IMR-90 (cell line): ENCODE measurements at places on chromosomes 13 and 19. TPM values are rescaled to one million over a fixed set of nuclear protein-coding genes. Genes with fewer than 3 reads are reported as not detected.

DNA sequence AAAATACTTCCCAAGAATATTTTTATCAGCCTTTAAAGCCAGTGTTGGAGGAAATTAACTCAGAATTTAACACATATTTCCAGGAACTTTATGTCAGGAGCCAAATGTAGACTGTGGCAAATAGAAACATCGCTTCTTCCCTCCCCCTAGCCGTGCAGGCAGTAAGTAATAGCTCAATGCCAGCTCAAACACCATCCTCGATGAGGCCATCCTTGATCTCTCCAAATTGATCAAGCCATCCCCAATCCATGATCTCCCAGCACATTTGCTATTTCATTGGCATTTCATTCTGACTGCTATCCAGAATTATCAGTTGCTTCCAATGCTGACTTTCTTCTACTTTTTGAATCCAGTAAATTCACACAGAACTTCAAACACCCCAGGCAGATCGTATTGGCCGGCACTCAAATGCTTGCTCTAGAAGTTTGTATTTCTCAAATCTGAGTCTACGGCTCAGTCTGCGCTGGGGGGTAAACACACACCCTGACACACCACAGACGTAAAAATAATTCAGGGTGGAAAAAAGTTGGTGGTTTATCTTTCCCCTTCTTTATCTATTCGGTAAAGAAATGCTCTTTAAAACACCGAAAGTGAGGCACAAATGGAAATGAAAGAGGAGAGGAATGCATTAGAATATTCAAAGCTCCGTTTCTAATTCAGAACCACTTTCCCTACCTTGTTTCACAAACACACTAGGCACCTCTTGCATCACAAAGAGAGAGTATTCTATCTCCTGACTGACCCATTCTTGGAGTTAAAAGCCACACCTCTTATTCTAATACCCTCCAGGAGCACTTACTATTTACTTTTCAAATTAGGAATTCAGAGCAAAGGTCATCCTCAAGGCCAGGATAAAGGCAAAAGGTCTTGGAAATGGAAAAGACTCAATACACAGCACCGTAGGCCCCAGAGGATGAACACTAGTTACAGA is 991 bp downstream of the OBI1 start:
- DNase-seq: peak; percentile 8

- no peak for DNase-seq
These were observed 124.1 kb upstream of the SPACA7 start for GRCh38 chr13:112251930-112252585.

Gene OR7A5
- polyA plus RNA-seq: not detected in 2 replicates

Gene LIM2
- polyA plus RNA-seq: not detected in 2 replicates

DNA sequence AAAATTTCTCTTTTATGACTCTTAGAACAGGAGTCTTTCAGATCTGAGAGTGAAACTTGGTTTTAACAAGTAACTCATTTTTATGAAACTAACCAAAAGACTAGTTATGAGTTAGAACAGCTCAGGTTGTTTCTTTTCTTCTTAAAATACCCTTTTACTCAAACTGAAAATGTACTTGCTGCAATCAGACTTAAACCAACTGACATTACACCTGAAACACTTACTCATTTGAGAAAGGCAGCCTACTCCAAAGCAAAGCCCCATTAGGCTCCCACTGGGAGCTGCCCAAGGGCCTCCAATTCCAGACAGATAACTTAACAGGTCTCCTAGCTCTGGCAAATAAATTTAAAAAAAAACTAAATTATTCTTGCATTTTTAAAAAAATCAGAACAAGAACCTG is 3.6 kb downstream of the FOXO1 start:
- DNase-seq: no peak

Gene CYP2F1
- polyA plus RNA-seq: not detected in 2 replicates

DNA sequence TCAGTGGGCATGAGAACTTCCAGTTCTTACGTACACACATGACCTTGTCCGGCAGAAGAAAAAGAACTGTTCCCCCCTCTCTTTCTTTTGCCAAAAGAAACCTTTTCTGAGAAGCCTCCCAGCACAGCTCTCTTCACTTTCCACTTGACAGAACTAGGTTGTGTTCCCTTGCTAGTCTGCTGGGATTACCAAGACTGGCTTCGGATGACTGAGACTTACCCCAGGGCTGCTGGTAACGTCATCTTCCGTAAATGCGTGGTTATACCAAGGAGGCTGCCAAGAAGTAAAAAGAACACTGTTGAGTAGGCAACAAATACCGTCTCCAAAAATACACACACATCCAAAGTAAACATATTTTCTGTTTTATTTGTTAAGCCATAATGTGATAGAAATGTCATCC is 908.2 kb downstream of the EFNB2 start:
- DNase-seq: no peak

DNA sequence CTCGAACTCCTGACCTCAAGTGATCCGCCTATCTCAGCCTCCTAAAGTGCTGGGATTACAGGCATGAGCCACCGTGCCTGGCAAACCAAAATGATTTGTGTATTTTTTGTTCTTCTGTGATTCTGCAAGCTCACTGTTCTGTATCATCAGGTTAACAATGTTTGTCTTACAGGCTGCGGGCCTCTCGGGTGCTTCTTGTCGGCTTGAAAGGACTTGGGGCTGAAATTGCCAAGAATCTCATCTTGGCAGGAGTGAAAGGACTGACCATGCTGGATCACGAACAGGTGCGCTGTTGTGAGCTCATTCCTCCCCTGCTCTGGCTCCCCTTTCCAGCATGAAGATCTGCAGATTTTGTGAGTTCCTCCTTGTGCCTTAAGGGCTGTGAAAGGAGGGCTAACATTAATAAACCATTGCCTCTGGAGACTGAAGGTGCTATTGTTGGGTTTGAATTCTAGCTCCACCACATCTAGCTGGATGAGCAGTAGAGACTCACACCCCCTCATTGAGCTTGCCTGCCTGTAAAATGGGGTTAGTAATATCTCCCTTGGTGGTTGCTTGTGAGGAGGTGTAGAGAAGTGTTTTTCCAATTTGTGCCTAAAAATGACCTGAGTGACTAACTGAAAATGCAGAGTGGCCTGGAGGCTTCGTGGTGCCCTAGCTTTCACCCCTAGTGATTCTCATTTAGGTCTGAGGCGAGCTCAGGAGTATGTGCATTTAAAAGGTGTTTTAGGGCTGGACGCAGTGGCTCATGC is 12.9 kb downstream of the SAE1 start:
- DNase-seq: no peak

DNA sequence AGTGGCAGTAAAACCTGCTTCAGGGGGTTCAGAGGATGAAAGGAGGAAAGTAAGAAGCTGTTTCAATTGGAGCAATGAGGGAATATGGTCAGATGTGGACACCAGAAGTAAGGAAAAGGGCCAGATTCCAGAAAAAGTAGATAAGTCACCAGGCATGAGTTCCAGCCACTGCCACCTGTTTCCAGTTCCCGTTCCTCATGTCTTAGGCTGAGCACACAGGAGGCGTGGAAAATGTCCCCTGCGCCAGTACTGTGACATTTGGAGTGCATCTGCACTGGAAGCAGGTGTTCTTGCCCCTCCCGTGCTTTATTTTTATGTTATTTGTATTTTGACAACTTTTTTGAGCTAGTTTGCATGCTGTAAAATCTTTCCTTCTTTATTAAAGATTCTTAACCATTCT is 25.3 kb downstream of the LMO7 start:
- no peak for DNase-seq

GRCh38 chr13:113493315-113493951 is 2.9 kb upstream of the DCUN1D2 start:
- DNase-seq: peak; percentile 99

Gene NKPD1
- 0.09 and 0.14 TPM in 2 replicates for polyA plus RNA-seq

DNA sequence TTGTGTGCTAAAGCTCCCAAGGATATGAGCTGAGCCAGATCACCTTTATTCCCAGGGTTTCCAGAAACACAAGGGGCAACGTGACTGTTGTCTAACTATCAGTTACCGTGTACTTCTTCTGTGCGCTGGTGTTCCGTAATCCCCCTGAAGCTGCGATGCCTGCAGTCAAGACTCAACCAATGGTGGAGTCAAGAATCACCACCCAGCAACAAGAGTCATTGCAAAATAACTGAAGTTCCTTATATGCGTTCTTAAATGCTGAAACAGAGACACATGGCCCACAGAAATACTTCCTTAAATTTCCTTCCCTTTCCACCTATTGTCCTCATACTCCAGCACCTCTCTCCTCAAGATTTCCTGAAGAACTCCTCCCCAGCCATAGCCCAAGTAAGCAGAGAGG is 200.2 kb downstream of the KATNAL1 start:
- no peak for DNase-seq

Gene CD33
- not detected in 2 replicates for polyA plus RNA-seq

DNA sequence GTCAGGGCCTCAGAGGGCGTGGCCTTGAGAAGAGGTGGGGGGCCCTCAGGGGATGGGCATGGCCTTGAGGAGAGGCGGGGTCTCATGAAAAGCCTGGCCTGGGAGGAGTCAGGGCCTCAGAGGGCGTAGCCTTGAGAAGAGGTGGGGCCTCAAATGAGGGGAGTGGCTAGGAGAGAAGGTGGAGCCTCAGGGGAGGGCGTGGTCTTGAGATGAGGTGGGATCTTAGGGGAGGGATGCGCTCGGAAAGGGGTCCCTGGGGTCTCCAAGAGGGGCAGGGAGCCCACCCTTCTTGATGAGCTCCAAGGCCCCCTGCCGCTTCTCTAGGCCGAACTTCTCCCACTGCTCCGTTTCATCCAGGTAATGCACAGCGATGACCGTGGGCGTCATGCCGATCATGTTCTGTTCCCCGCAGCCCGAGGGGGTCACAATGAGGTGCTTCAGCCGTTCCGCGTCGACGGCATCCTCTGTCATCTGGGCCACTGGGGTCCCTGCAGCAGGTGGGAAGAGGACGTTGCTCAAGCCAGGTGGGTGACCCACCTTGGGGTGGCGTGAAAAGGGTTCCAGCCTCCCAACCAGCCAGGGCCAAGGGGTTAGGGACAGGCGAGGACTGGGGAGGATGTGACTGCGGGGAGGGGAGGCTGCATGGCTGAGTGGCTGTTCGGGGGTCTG is 24.3 kb upstream of the TNFSF14 start:
- DNase-seq: no peak

DNA sequence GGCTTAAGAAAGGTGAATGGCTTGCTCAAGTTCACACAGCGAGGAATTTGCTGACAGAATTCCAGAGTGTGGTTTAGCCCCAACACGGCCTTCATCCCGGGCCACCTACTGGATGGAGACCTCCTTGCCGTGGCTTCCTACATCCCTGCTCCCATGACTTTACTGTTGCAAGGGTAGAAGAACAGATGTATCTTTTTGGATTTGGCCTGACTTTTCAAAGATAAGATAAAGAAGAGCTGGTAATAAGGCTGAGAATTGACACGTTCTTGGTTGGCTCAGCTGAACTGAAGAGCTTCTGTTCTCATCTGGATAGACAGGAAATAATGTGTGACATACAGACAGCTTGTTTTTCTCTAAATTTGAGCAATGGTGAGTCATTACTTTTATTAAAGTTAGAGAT is 113.1 kb downstream of the KLF5 start:
- DNase-seq: peak; percentile 46

GRCh38 chr13:98216711-98217285 is 39.7 kb upstream of the RNF113B start:
- DNase-seq: peak; percentile 17

- no peak for DNase-seq
These were observed 120.8 kb upstream of the TNFSF11 start for GRCh38 chr13:42453091-42453645.

DNA sequence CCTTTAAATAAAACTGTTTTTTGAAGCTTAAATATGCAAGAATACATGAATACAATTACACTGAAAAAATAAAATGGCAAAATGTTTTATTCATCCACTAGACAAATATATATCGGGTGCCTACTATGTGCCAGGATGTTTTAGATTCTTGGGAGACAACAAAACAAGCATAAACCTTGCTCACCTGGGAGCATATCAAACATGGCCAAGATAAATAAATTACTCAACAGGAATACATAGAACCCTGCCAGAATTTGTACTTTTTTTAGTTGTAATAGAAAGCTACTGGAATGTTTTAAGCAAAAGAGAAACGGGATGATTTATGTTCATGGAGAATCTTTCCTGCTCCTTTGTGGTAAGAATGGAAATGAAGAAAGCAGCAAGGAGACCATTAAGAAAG is 2358.5 kb upstream of the PCDH20 start:
- no peak for DNase-seq

Gene DCT
- not detected in 2 replicates for polyA plus RNA-seq

DNA sequence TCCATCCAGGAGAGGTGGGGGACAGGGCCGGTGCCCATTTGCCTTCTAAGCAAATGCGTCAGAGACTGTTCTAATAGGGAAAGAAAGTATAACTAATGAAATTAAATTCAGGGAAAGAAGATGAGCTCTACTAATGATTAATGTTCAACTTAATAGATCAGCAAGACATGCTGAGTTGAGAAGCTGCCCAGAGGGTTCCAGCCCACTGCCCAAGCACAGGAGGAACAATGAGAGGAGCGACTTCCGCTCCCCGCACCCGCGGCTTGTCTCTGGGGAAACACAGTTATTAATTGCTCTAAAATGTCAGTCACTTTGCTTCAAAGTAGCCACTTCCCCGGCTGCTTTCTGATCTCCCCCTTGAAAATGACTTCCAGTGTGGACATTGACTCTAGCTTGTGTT is 331.3 kb downstream of the UQCRFS1 start:
- no peak for DNase-seq

- no peak for DNase-seq
These were observed 1458.0 kb downstream of the OLFM4 start for GRCh38 chr13:54486421-54487166.

GRCh38 chr13:28136916-28137315 is 1.4 kb upstream of the PAN3 start:
- no peak for DNase-seq

Gene OR7D2
- not detected in 2 replicates for polyA plus RNA-seq

- DNase-seq: no peak
These were observed 2.2 kb downstream of the BST2 start for GRCh38 chr19:17402982-17403855.

DNA sequence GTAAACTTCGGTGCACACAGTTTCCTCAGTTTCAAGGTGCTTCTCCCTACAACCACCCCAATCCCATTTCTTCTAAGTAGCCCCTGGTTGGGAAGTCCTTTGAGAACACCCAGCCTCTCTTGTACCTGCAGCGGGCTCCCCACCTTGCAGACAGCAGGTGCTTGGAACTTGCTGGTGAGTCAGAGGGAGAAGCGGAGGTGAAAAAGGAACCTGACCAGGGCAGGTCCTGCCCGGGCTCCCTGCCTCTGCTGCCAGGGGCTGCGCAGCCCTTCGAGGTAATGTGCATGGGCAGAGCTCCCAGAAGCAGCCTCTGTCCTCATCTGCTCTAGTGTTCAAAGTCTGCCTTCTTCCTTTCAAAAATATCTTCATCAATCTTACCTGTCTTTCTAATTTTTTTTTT is 274.0 kb upstream of the SOX1 start:
- no peak for DNase-seq

GRCh38 chr13:102227741-102228140 is 174.1 kb downstream of the FGF14 start:
- no peak for DNase-seq

GRCh38 chr13:113138792-113139551 is 16.4 kb downstream of the F10 start:
- DNase-seq: no peak

DNA sequence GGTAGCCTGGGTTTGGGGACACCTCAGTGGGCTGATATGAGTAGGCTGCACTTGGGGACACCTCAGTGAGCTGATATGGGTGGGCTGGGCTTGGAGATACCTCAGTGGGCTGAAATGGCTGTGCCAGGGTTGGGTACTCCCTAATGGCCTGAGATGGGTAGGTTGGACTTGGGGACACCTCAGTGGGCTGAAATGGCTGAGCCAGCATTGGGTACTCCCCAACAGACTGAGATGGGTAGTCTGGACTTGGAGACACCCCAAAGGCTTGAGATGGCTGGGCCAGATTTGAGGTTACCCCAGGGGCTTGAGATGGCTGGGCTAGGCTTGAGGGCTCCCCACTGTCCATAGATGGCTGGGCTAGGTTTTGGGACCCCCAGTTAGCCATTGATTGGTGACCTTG is 12.1 kb downstream of the IQCN start:
- DNase-seq: no peak

Gene SERPINE3
- not detected in 2 replicates for polyA plus RNA-seq

GRCh38 chr13:47126432-47126831 is 229.6 kb upstream of the HTR2A start:
- DNase-seq: no peak
